Breast epithelium (tissue), 4 donors: ENCODE measurements at places on chromosomes 16 and 17.

- no peak for DNase-seq
Measured at GRCh38 chr17:57071991-57072944, 12.8 kb upstream of the AKAP1 start.

DNA sequence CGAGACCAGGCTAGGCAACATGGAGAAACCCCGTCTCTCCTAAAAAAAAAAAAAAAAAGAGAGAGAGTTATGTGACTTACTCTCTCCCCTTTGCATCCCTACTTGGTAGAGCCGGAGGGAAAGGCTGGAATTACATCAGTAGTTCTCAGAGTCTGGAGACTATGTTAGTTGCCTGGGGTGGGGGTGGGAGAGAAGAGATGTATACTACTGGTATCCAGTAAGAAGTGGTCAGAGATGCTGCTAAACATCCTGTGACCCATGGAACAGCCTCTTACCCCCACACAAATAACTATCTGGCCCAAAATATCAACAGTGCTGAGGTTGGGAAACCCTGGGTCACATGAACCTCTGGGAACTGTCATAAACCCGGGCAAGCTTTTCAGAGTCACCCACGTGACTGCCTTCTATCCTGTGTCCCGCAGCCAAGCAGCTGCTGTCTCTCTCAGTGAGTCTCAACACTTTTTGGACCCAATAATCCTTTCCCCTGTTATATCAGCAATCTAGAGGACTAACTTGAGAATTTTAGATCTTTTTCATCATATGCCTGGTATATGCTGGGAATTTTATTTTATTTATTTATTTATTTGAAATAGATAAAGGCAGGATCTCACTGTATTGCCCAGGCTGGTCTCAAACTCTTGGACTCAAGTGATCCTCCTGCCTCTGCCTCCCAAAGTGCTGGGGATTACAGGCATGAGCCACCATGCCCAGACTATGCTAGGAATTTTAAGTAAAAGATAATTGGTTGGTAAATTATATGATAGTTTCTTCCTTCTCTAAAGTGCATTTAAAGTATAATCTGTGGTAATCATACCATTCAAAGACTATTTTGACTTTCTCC, 8.7 kb downstream of the EIF1 start:
- no peak for DNase-seq

DNA sequence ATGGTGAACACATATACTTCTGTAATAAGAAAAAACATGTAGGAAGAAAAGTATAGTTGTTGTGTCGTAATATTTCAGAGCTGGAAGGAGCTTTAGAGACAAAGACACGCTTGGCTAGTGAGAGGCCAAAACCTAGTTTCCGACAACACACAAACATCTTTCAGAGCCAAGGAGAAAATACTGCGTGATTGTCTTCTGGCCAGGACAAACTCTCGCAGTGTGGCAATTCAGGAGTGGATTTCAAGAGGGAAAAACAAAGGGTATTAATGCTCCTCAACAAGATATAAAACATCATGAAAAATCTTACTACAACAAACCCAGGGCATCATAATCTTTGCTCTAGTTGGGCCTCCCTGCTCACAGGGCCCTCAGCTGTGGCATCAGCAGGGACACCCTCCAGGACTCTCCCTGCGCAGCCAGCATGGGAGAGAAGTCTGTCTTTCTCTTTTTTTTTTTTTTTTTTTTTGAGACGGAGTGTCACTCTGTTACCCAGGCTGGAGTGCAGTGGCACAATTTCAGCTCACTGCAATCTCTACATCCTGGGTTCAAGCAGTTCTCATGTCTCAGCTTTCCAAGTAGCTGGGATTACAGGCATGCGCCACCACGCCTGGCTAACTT, 66.4 kb downstream of the CYB5B start:
- no peak for DNase-seq

- DNase-seq: no peak
Measured at GRCh38 chr17:3007651-3008121, 55.7 kb downstream of the OR1D5 start.

GRCh38 chr16:85919271-85920267, 20.6 kb downstream of the IRF8 start:
- DNase-seq: no peak

- DNase-seq: no peak
Measured at GRCh38 chr17:72567774-72568173, 447.0 kb downstream of the SOX9 start.

GRCh38 chr17:78172249-78173051, 4.1 kb downstream of the SYNGR2 start:
- DNase-seq: no peak

GRCh38 chr17:61349350-61349749, 50.3 kb upstream of the TBX2 start:
- DNase-seq: no peak

GRCh38 chr16:2289282-2289681, 21.4 kb upstream of the RNPS1 start:
- no peak for DNase-seq

- no peak for DNase-seq
Measured at GRCh38 chr17:33019161-33019890, 27.7 kb downstream of the SPACA3 start.

- DNase-seq: no peak
Measured at GRCh38 chr16:19145010-19145409, 23.0 kb upstream of the SYT17 start.

- DNase-seq: no peak
Measured at GRCh38 chr16:82152641-82153112, 17.3 kb downstream of the MPHOSPH6 start.

GRCh38 chr17:39551879-39552278, 55.8 kb downstream of the NEUROD2 start:
- no peak for DNase-seq

DNA sequence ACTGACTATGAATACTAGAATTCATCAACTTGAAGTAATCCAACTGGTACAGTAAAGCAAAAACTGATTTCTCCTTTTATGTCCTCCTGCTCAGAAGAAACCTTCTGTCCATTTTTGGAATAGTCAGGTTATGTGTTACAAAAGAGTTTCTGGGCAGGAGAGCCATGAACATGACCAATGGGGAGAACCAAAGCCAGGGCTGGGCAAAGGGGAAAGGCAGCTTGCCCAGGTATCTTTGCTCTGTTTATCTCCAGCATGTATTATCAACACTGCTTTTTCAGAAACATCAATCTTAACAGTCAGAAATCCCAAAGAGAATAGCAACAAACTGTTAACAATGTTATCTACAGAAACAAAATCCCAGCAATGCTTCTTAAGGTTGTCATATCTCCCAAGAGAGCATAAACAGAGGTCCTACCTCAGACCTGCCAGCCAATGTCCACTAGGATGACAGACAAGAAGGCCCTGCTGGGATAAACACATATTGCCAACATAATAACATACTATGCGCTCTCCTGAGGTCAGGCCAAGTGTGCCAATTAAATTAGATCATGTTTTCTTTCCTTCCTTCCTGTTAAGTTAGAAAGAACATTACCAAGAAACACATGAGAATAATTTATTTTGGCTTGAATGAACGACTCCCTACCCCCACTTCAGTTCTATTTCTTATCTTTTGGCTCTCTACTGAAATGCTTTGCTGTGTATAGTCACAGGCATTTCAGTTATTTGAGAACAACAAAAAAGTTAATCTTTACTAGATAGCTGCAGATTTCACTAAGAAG, 28.0 kb downstream of the BLMH start:
- DNase-seq: no peak

DNA sequence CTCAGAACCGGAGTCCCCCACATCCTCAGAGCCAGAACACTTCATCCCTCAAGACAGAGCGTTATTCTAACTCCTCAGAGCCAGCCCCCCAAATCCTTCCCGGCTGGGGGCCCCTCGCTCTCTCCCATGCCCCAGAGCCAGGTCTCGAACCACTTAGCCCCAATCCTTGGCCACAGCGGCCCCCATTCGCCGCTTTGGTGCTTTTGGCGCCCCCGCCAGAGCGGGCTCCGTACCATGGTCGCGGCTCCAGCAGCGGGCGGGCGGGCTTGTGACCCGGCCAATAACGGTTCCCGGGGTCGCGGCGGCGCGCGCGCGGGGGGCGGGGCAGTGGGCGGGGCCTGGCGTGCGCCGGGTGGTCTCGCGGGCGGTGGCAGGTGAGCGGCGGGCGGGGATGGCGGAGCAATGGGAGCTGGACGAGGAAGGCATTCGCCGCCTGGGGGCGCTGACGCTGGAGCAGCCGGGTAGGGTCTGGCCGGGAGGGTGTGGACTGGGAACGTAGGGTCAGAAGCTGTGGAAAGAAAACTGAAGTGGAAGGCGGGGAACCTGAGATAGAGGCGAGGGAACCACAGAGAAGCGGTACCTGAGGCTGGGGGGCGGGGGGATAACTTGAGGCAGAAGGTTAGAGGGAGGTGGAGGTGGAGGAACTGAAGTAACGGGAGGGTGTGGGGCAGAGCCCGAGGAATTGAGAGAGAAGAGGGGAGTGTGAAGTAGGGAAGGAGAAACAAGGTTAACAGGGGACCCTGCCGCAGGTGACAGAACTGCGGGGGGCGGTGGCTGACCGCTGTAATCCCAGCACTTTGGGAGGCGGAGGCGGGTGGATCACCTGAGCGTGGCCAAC, at the start of the genes KCTD19 and LRRC36:
Gene KCTD19 (minus strand): TSS at position 270 of the 838 bp plus-strand sequence. CDS start 34 bp downstream, at position 236.
Gene LRRC36 (plus strand): TSS at position 344 of the 838 bp plus-strand sequence. CDS start 48 bp downstream, at position 392.
- no peak for DNase-seq

DNA sequence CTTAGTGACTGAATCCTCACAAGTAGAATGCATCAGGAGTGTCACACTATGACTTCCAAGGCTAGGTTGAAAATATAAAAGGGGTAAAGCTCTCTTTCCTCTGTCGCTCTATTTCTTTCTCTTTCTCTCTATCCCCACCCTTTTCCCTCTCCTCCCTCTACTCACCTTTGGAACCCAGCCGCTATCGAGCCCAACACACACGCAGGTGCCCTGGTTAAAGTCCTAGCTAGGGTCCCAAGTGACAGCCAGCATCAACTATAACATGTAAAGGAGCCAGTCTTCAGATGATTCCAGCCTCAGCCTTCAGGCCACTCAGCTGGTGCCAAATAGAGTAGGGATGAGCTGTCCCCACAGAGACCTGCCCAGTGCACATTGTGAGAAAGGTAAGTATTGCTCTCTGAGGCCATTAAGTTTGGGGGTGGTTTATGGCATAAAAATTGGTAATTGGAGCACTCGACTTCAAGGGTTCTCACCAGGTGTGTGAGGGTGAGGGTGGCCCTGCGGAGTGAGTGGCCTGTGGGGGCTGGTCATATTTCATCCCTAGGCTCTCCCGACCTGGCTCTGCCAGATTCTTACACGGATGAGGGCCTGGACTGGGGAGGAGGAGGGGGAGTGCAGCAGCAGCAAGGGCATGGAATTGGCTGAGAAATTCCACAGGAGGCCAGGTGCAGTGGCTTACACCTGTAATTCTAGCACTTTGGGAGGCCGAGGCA, 14.9 kb upstream of the C16orf54 start:
- no peak for DNase-seq

DNA sequence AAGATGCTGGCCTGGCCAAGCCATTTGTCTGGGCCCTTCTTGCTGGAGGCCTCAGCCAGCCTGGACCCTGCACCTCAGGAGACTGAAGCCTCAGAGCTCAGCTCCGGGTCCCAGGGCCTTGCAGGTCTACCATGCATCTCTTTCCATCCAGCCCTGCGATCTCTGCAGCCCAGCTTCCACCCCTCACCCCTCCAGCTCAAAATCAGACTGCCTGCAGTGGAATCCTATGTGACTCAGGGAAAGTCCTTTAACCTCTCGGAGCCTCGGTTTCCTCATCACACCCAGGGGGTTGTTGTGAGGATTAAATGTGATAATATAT, 2.9 kb upstream of the B9D1 start:
- no peak for DNase-seq

GRCh38 chr17:63881935-63882601, at the start of gene GH2:
TSS of gene GH2 (minus strand) at chr17:63881944. CDS start at chr17:63881801, 143 bp downstream.
- no peak for DNase-seq

- DNase-seq: no peak
Measured at GRCh38 chr17:36934692-36935630, 2.3 kb upstream of the LHX1 start.

GRCh38 chr17:39235555-39236449, 10.1 kb upstream of the STAC2 start:
- no peak for DNase-seq
